Frontal cortex (tissue), 4 donors: ENCODE measurements at places on chromosomes 1 and 21. TPM values are rescaled to one million over a fixed set of nuclear protein-coding genes. Genes with fewer than 3 reads are reported as not detected.

CCDC190 gene
- total RNA-seq, result not detected

CHML gene
- 76.6 TPM for total RNA-seq

GRCh38 chr1:13616234-13616633, 32.6 kb downstream of the PDPN start:
- DNase-seq, result no peak

GRCh38 chr1:53833393-53833792, 4.7 kb downstream of the NDC1 start:
- no peak for DNase-seq

GRCh38 chr1:63435161-63435560, 67.7 kb downstream of the ALG6 start:
- DNase-seq, result no peak

DNA sequence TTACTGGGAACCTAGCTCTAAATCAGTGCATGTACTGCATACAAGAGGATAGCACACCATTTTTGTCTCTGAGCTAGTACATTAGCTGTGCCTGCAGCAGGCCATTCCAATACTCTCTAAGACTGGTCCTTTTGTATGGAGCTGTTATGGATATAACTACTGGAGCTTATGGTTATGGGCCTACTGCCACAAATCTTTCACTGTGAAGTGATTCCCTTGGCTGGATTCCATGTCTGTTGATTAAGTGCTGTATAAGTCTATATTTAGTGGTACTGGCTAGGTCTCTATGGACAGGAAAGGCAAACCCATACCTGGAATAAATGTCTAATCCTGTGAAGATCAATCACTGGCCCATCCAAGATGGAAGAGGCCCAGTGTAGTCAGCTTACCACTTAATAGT, 12.0 kb downstream of the ZFYVE9 start:
- DNase-seq, result no peak

GRCh38 chr1:99565606-99566289, 80.2 kb upstream of the PALMD start:
- DNase-seq, result no peak

- DNase-seq, result no peak
Observed at GRCh38 chr1:19448491-19449439, 36.6 kb downstream of the CAPZB start.

DNA sequence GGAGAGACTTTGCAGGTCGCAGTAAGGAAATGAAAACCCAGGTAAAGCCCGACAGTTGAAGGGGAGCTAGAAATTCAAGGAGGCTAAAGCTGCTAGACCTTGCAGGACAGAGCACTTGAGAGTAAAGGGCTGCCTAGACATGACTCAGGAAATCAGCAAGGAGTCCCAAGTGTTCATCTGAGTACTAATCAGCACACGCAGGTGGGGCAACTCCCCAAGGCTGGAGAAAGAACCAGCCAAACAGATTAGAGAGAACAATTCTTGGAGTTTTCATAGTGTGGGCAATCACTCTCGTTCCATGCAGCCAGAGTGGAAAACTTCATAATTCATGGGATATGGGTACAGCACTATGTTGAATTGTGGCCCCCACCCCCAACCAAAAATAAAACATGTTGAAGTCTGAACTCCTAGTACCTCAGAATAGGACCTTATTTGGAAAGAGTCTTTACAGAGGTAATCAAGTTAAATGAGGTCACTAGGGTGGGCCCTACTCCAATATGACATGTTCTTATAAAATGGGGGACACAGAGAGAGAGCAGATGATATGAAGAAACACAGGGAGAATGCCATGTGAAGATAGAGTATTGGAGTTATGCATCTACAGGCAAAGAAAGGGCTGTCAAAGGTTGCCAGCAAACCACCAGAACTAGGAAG, 28.0 kb downstream of the SYDE2 start:
- DNase-seq, result no peak
